Anterior cingulate cortex (tissue), 58 donors: ENCODE measurements at places on chromosomes 6 and 20.

GRCh38 chr20:50588034-50588736 is 78.0 kb downstream of the PTPN1 start:
- DNase-seq = peak; percentile 34

- DNase-seq = no peak
Measured at GRCh38 chr20:38353316-38353715, 7.0 kb downstream of the LBP start.

DNA sequence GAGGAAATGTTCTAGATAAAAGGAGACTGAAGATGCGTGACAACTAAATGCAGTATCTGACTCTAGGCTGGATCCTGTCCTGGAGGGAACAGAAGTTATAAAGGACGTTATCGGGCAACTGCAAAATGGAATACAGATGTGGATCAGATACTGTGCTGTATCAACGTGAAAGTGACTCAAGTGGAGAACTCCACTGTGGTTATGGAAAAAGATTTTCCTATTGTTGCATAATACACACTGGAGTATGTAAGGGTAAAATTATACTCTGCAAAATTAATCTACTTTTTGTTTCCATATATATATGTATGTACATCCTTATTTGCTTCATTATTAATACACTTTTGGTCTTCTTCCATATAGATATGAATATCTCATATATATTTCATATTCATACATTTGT is 654.0 kb downstream of the QKI start:
- no peak for DNase-seq

- no peak for DNase-seq
Measured at GRCh38 chr20:20206788-20207187, 154.5 kb downstream of the CFAP61 start.
